ENCODE measurements at places on chromosomes 1 and 21. TPM values are rescaled to one million over a fixed set of nuclear protein-coding genes. Genes with fewer than 3 reads are reported as not detected.

The SPATA21 gene
- polyA plus RNA-seq, result not detected

The OLFML2B gene
- polyA plus RNA-seq, result 0.80 TPM

The PTPN14 gene
- 21.8 TPM for polyA plus RNA-seq

The CD247 gene
- polyA plus RNA-seq, result not detected

The GJB5 gene
- 0.10 TPM for polyA plus RNA-seq

The PDC gene
- not detected for polyA plus RNA-seq

The PAQR6 gene
- polyA plus RNA-seq, result 0.67 TPM

The KRTAP19-1 gene
- not detected for polyA plus RNA-seq

The CELA2B gene
- not detected for polyA plus RNA-seq

- peak; percentile 47 for DNase-seq
These were observed 199.3 kb upstream of the TMEM51 start for GRCh38 chr1:14954210-14954609.

- DNase-seq, result peak; percentile 61
These were observed 366.3 kb upstream of the ESRRG start for GRCh38 chr1:217089361-217090014.

DNA sequence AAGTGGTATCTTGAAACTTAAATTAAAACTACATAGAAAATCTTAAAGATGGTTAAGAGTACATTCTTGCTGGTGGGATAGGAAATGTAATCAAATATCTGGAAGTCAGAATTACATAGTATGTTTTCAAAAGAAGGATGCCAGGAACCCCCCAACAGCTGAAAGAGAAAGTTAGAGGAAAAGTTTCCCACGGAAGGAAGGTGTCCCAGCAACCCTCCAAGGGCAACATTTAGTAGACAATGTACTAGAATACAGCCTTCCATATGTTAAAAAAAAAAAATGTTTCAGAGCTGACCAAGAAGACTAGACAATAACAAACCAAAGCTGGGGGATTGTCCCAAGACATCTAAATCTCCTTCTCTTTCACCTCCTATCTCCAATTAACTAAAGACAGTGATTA lies 2.2 kb downstream of the DEDD start:
- no peak for DNase-seq

GRCh38 chr1:37588939-37589338 lies 6.8 kb downstream of the GNL2 start:
- no peak for DNase-seq

DNA sequence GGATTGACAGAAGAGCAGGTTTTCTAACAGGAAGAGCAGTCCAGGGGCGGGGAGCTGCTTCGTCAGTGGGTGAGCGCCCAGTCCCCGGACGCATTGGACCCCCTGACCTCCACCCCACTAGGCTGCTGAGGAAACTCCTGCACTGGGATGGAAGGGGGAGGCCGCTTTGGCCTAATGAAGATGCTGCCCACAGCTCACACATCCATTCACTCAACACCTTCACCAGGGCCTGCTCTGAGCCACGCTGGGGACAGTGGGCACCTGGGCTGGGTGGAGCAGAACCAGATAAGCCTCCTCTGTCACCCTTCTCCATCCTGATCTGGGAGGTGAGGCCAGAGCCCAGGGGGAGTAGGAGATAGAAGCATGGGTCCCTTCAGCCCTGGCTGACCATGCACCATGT lies 13.3 kb downstream of the LRP8 start:
- no peak for DNase-seq

- DNase-seq, result no peak
These were observed 165.0 kb downstream of the PLXNA2 start for GRCh38 chr1:208079161-208079560.

- DNase-seq, result no peak
These were observed 44.0 kb downstream of the NTNG1 start for GRCh38 chr1:107184888-107185287.

DNA sequence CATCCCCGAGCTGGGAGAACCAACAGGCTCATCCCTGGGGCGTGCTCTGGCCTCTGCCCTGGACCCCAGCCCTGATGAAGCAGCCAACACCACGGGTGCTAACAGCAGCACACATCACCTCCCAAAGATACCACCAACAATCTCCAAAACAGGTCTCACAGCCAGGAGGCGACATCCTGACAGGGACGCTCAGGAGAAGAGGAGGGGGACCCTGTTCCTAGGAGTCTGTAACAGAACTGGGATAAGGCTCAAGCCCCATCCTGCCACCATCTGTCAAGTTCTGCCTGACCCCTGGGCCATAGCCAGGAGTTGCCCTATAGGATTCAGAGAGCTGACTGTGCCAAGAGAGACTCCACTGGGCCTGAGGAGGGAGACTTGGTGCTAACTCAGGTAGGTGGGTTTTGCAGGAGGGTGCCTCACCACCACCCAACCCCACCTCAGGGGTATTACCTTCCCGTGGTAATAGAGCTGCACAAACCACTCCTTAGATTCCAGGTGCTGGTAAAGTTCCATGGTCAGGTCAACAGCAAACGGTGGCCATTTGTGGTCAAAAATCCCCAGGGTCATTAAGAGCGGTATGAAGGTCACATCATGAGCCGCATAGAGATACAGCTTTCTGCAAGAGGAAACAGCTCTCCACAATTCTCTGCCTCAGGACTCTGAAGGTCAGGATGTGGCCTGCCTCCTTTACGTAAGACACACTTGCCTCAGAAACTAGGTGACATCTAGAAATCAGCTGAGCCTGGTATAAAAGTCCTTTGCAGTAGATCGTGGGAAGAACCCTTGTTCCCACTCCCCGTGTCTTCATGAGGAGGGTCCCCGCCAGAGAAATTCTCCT lies 22.3 kb downstream of the ACP6 start:
- DNase-seq, result no peak

DNA sequence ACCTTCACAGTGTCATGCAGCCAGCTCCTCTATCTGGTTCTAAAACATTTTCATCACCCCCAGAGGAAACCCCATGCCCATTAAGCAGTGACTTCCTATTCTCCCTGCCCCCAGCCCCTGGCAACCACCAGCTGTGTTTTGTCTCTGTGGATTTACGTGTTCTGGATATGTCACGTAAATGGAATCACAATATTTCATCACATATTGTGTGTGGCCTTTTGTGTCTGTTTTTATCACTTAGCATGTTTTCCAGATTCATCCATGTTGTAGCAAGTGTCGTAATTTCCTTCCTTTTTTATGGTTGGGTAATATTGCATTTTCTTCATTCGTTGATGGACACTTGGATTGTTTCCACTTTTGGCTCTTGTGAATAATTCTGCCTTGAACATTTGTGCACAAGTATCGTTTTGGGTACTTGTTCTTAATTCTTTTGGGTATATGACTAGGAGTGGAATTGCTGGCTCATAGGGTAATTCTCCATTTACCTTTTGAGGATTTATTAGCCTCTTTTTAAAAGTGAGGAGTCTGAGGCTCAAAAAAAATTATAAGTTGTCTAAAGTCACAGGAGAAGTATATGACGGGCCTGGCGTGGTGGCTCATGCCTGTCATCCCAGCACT lies 127.0 kb downstream of the MRPS6 start:
- no peak for DNase-seq

DNA sequence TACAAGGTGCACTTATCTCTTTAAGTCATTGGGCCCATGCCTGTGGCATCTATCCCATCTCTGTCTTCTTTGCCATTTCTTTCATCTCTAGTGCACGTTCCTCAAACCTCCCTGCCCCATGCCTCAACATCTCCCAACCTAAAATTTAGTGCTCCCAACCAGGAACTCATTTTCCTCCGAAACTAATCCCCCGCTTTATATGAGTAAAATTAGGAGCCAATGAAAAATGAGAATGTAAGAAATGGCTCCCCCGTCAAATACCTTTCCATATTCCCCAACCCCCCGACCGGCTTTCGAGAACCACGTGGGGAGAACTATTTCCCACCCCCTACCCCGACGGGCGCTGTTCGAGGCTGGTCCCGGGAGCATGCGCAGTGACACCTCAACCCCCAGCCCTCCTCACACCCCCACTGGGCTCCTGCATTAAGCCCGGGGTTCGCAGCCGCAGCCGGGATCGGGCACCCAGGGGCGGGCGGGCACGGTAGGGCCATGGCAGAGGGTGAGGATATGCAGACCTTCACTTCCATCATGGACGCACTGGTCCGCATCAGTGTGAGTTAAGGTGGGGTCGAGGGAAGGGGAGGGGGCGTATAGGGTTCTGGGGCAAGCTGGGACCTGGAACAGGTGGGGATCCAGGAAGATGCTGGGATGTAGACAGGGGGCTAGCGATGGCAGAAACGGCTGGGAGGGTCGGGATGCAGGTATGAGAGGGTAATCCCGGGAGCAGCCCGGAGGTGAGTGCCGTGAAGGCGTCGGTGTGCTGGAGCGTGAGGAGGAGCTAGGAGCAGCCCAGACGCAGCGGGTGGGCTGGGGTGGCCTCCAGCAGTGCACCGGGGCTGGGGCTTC lies at the start of gene TRIM46:
Gene TRIM46 (plus strand): TSS at position 372 of the 846 bp plus-strand sequence. CDS start 118 bp downstream, at position 490.
- peak; percentile 34 for DNase-seq

DNA sequence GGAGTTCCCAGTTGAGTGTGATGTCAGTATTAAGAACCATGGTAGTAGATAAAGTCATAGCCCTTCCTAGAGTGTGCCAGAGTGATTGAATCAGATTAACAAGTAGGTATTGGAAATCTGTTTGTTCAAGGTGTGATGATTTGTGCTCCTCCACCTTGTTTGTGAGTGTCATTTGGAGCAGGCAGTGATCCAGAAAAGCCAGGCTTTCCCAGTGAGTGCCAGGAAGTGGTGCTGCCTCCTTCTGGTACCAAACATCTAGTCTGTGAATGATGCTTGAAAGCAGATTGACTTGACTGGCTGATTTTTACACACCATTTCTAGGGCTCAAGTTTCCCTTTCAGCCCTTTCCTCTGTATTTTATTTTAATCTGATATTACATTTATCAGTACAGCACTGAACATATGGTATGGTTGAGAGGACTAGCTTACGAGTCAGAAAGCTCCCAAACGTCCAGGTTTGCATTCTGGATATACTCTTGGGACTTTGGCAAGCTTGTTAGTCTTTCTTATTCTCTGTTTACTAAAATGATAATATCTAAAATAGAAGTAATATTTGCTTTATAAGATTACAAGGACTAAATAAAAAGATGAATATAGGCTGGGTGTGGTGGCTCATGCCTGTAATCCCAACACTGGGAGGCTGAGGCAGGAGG lies 100.7 kb downstream of the PATJ start:
- no peak for DNase-seq

DNA sequence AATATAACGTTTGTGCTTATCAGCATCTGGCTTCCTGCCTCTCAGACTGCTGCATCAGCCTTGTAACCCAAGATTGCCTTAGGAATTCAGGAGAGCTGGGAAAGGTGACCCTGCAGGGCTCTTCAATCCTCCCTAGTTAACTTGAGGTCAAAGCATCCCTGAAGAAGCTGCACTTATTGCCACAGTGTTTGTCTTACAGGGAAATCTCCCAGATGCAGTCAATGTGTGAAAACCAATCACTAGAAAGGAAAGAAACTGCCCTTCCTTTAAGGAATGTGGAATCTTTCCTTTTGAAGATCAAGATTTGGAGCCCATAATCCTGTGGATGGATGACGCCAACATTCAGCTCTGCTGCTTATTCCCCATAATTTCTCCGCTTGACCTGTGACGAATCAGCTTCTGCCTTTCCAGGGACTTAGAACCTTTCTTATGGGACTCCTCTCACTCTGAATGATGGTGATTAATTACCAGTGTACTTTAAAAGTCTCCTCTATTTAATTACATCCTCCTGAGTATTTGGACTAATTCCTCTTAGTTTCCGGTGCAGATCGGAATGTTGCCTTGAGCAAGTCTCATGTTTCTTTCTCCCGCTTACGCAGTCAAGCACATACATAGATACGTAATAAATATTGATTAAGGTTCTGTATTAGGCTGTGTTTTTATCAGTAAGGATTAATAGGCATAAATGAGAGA lies 14.4 kb downstream of the ADAMTS5 start:
- peak; percentile 45 for DNase-seq

GRCh38 chr1:75643460-75643859 lies 32.5 kb upstream of the SLC44A5 start:
- no peak for DNase-seq

- DNase-seq, result no peak
These were observed 9.2 kb downstream of the S100A10 start for GRCh38 chr1:151984313-151984956.

DNA sequence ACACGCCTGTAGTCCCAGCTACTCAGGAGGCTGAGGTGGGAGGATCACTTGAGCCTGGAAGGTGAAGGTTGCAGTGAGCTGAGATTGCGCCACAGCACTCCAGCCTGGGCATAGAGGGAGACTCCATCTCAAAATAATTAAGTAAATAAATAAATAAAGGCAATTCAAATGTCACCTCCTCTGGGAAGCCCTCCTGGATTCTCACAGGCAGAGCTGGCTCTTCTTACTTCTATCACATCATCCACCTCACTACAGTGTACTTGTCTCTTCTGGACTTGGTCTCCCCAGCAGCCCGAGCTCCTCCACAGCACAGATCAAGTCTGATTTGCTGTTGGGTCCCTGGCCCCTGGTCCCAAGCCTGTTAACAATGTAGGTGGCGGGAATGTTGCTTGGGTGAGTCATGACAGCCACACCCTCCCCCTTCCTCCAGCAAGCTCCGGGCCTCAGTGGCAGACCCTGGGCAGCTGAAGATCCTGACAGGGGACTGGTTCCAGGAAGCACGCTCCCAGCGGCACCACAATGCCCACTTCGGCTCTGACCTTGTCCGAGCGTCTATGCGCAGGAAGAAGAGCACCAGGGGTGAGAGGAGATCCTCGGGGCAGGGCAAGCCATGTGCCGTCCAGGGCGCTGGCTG lies 5.3 kb downstream of the SYTL1 start:
- peak; percentile 13 for DNase-seq

DNA sequence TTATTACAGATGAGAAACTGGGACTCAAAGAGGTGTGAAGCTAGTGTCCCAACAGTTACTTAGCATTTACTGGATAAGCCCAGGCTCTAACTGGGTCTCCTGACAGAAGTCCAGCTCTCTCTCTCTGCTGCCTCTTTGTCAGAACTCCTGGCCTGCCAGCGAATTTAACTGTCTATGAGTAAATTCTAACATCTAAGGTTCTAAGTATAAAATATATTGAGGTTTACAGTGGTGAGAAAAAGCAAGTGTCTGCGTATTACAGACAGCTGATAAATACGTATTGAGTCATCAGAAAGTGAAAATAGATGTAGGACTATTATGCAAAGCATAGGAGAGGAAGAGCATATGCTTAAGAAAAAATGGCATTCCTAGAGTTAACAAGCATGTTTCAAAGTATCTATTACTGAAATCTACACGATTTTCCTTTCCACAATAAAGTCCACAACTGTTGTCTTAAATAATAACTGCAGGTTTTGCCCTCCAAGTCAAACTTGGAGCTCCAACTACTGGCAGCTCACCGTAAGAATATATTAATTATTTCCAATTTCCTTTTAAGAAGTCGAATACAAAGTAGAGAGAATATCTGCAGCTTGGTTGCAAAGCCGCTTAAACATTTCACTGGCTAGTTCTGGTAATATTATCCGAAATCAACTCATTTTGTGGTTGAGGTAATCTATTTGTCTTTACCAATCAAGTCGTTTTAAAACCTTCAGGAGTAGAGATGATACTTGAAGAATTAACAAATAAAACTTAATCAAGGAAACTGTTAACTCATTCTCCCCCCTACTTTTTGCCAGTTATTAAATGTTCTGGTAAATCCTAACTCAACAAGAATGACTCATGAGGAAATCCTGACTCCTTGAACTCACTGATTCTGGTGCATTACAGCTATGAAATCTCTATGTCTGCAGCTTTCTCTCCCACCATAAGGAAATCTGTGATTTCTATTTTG lies 1.4 kb upstream of the RGS2 start:
- peak; percentile 71 for DNase-seq
